ENCODE measurements at places on chromosomes 2 and 18.

- no peak for DNase-seq
Observed at GRCh38 chr18:2948038-2948437, 64.9 kb downstream of the LPIN2 start.

GRCh38 chr18:845152-845819, 33.2 kb upstream of the YES1 start:
- DNase-seq = no peak

GRCh38 chr2:40249577-40249976, 202.3 kb downstream of the SLC8A1 start:
- DNase-seq = no peak

DNA sequence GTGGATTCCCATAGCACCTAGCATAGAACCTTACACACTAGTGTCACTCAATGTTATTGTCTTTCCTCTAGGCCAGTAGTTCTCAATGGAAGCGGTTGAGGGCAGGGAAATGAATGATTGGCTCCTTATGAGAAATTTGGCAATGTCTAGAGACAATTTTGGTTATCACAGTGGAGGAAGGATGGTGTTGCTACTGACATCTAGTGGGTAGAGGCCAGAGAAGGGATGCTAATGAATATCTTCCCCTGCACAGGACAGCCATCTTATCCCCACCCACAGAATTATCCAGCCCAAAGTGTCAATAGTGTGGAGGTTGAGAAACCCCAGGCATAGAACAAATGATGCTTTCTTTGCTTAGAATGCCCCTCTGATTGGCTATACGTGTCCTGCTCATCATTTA, 15.8 kb downstream of the C18orf63 start:
- no peak for DNase-seq

DNA sequence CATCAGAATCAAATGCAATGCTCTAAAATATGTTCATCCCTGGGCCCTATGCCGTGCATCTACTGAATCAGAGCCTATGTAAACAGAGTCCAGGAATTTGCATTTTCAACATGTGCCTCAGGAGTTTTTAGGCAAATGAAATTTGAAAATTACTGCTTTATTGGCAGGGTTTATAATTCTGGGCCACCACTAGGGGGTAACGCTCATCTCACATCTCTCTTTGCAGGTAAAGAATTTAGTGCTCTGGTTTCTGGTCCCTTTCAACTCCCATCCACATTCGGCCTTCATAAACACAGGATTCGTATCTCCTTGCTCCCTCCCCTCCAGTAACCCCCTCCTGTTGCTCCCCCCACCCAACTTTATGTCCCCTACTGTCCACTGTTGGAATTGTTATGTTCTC, 49.3 kb downstream of the LYPD6B start:
- DNase-seq = no peak
